Fibroblast of pulmonary artery (primary cell): ENCODE measurements at places on chromosomes 11 and 22.

DNA sequence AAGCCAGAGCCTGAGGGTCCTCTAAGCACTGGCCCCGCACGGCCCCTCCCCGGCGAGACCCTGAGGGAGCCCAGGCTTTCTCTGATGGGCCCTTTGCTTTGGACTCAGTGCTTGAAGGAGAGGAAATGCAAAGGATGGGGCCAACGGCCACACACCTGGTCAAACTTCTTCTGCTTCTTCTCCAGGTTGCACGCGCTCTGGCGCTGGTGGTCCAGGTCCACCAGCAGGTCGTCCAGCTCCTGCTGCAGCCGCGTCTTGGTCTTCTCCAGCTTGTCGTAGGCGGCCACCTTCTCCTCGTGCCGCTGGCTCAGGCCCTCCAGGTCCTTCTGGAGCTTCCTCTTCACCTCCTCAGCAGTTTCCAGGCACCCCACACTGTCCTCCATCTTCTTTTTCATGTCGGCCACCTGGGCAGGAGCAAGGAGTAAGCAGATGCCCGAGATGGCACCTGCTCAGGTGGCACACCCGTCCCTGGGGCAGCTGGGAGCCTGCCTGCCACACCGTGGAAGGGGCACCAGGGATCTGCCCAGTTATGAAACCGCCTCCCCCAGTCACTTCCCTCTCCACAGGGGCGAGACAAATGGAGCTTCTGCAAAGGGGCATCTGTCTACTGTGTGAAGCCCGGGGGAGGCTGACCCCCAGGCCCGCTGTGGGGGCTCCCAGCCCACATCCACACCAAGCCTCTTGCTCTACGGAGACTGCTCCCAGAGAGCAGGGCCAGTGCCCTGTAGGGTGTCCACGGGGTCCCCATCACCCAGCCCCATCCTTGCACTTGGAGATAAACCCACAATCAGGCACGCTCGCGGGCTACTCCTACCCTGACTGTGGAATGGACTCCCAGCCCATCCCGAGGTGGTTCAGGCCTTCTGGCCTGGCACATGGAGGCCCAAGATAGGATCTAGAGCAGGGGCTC is 39.2 kb downstream of the APOL1 start:
- no peak for DNase-seq

DNA sequence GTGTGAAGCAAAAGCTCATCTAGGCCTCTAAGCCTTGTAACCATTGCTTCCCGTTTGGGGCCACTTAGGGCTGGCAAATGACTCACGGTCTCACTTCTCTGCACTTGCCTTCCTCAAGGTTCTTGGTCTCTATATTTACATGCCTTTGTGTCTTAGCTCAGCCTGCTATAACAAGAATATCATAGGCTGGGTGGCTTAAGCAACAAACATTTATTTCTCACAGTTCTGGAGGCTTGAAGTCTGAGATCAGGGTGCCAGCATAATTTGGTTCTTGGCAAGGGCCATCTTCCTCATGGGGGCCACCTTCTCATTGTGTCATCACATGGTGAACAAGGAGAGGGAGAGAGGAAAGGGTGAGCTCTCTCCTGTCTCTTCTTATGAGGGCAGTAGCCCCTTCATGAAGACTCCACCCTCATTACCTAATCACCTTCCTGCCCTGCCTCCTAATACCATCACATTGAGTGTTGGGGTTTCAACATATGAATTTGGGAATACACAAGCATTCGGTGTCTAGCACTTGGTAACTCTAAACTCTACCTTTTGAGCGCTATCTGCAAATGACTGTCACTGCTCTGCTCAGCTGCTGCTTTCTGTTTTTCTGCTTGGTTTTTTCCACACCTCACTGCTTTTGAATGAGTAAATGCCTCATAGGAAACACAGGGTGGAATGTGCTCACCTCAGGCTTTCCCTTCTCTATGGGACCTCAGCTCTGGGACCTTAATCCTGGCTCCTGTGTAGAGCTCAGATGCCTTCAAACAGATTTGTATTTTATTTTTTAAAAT is 16.2 kb upstream of the ME3 start:
- DNase-seq, result peak; percentile 60

DNA sequence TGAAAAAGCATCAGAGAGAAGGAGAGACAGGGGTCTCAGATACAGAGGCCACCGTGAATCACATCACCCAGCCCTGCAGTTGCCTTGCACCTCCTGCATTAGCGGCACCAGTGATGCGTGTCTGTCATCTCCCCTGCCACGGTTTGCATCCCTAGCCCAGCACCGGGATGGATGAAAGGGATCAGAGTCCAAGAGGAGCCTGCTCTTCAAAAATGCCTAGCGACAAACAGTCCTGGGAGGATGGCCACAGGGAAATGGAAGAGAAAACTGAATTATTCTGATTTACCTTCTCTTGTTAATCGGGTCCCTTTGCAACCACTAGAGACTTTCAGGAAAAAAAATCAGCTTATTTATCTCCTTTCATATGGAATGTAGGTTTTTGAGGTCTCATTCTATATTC is 495.6 kb upstream of the KIRREL3 start:
- DNase-seq, result no peak

DNA sequence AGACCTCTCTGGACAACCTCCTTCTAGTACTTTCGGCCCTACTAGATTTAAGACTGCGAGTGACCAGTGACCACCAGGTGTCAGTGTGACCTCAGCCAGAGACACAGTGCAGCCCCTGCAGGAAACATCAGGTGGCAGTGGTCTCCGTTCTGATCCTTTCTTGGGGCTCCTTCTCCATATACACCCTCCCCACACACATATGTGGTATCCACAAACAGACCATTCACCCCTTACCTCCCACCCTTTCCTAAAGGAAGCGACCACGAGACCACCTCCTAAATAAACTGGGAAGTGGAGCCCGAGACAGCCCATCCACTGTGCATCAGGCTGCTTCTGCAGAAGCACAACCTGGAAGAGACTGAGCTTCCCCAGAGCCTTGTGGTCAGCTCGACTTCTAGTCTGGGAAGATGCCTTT is 38.5 kb upstream of the CYP2D6 start:
- DNase-seq, result peak; percentile 80

DNA sequence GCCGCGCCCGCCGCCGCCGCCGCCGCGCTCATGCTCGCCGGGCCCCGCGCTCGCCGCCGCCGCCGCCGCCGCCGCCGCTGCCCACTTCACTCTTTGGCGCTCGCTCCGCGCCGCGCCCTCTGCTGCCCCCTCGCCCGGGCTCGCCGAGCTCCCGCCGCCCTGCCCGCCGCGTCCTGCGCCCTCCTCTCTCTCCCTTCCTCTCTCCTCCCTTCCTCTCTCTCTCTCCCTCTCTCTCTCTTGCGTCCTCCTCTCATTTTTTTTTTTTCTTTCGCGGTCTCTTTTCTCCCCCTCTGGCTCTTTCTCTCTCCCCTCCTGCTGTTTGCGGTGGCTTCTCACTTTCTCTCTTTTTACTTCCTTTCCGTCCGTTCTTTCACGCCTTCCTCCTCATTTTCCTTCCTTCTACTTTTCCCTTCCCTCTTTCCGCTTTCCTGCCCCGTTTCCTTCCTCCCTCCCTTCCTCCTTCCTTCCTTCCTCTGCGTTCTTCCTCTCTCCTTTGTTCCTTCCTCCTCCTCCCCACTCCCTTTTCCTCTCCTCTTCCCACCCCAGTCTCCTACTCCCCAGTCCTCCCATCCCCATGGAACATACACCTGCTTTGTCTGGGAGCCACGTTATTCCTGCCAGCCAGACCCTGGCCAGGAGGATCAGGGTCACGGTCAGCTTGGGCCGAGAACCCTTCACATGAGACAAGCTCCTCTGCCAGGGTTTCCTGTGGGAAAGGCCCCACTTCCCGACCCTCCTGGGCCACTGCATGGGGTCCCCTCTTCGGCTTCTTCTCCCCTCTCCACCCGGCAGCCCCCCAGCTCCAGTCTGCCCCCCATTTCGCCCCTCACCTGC is 19.3 kb upstream of the SHISAL1 start:
- peak; percentile 27 for DNase-seq
